HEK293T (cell line): ENCODE measurements at places on chromosomes 13 and 19.

DNA sequence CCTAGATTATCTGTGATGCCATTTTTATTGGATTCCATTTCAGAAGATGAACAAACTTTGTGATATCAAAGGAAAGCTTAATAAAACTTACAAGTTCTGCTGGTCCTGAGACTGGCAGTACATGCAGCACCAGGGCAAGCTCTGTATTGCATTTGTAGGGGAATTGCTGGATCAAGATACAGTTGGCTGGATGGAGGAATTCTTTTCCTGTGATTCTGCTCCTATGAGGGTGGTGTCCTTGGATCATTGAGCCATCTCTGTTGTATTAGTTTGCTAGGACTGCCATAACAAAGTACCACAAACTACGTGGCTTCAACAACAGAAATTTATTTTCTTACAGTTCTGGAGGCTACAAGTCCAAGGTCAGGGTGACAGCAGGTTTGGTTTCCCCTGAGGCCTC lies 33.9 kb upstream of the CSNK1A1L start:
- no peak for DNase-seq

- no peak for DNase-seq
These were observed 636.2 kb upstream of the KLF12 start for GRCh38 chr13:74770361-74770760.

GRCh38 chr13:48163061-48163460 lies 68.2 kb upstream of the MED4 start:
- DNase-seq: no peak

DNA sequence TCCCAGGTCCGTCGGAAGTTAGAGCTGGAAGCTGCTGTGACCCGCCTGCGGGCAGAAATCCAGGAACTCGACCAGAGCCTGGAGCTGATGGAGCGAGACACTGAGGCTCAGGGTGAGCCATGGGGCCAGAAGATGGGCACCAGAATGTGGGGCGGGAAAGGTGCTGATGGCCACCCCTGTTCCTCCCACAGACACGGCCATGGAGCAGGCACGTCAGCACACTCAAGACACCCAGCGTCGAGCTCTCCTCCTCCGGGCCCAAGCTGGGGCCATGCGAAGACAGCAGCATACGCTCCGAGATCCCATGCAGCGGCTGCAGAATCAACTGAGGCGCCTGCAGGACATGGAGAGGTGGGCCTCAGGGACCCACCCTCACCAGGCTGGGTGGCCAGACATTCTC lies 2.5 kb downstream of the HAUS5 start:
- DNase-seq: no peak

DNA sequence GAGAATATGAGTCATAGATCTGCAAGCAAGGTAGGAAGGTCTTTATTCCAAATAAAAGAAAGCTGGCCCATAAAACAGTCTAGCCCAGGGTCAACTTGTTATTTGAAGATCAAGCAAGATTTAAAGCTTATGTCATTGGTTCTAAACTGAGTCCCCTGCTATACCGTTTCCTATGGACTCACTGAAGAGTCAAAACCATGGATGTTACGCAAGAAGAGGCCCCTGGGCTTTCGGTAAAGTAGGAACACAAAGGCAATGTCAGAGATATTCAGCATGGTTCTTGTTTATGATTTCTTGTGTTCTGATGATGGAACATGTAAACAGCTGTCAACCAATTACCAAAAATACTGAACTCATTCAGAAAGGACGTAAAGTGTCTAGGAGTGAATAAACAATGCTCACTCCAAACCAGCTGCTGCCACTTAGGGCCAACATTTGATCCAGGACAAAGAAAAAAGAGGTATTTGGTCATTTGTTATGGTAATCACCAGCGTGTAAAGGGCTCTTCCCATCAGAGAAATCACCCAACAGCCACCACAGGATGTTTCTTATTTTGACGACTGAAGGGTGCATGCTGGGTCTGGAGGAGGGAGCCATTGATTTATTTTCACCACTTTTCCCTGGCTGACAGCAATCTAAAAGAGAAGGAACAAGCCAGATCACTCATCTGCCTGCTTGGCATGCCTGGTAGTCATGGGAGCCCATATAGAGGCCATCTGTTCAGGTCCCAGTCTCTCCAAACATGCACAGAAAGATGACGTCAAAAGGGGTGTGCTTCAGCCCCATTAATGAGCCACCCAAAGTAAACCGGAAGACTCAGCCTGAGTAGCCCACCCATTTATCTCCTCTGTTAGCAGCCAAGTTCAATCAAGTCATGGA lies 68.3 kb downstream of the FGF14 start:
- no peak for DNase-seq

DNA sequence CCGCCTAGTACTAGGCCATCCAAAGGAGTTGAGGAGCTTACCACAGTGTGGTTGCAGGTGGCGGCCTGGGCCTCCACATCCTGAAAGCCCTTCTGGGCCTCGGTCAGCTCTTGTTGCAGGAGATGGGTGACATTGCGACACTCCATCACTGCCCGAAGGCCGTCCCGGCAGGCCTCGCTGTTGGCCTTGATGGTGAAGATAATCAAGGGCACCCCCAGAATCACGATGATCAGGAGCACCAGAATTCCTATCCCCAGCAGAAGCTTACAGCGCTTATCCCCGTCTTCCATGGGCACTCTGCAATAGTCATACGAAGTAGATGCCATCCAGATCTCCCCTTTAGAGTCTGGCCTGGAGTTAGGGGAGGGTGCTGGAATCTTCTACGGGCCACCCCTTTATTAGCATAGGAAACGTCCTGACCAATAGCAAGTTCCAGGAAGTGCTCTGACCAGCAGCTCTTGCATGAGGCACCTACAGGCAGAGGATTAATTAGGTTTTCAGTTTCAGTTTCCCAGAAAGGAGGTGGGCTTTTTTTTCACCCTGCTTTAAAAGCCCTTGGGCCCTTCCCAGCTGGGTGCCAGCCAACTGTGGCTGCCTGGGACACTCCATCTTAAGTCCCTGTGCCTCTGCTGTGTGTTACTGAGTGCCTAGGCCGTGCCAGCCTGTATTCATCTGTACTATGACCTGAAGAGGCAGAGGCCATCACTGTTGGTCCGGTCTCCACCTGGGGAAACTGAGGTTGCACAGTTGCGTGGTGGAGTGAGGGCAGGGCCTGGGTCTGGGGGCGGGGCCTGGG lies at the start of gene BST2:
TSS of gene BST2 (minus strand) at position 381 of the 796 bp plus-strand sequence. CDS start at position 326, 55 bp downstream.
- peak; percentile 6 for DNase-seq

DNA sequence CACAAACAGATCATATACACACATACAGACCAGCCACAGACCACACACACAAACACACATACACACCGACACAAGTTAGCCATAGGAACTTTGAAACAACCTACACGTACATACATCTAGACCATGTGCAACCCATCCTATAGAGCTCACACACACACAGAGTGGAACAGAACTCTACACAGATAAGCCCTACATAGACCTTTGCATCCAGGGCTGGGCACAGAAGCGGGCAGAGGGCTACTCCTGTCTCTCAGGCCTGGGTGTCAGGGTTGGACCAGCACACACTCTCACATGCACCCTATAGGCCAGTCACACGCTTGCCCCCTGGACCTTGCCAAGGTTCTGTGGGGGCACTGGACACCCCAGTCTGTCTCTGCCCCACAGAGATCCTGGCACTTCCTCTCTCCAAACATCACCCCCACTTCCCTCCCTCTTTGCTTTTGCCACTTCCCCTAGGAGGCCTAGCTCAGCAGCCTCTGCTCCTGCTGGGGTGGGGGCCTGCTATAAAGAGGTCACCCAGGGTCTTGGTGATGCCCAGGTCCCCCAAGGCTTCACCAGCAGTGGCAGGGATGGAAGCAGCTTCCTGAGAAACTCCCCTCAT lies 5.8 kb upstream of the JUNB start:
- DNase-seq: no peak

- no peak for DNase-seq
These were observed 140.7 kb downstream of the TM9SF2 start for GRCh38 chr13:99642006-99642405.

DNA sequence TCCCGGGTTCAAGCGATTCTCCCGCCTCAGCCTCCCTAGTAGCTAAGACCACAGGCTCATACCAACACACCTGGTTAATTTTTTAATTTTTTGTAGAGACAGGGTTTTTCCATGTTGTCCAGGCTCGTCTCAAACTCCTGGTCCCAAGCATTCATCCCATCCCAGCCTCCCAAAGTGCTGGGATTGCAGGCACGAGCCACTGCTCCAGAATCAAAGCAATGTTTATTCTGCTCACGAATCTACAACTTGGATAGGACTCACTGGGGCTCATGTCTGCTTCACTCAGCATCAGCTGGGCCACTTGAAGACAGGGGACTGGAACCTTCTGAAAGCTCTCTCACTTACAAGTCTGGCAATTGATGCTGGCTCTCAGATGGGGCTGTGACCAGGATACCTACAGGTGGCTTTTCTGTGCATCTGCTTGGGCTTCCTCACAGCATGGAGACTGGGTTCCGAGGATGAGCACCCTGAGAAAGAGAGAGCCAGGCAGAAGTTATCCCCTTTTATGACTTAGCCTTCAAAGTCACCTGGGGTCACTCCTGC lies 8.2 kb upstream of the ZNF792 start:
- DNase-seq: no peak

- peak; percentile 45 for DNase-seq
These were observed 41.3 kb downstream of the FLT3 start for GRCh38 chr13:28058866-28059613.
